ENCODE measurements at places on chromosomes 1 and 21. TPM values are rescaled to one million over a fixed set of nuclear protein-coding genes. Genes with fewer than 3 reads are reported as not detected.

- DNase-seq, result no peak
Measured at GRCh38 chr1:53470584-53470983, 11.4 kb downstream of the DMRTB1 start.

DNA sequence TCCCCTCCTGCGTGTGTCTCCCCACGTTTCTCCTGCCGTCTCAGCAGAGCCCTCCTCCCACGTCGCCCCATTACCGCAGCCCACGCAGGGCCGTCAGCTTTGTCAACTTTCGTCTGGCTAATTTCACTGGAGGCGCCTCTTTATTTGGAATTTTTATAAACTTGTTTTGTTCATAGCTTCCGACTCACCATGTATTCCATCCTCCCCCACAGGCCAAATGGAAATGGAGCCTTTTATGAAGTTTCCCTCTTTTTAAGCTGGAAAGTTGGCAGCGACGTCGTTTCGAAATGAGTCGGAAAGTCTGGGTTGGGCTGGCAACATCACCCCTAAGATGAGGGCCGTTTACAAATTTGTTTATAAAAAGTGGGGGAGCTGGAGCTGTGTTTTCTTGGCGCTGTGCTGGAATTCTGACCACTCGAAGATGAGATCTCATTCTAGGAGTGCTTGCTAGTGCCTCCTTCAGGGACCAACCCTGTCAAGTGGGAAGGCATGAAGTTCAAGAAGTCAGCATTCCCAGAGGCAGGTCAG, 23.7 kb upstream of the SLC45A1 start:
- no peak for DNase-seq

GRCh38 chr1:78758506-78758905, 108.9 kb downstream of the IFI44 start:
- DNase-seq, result no peak

DNA sequence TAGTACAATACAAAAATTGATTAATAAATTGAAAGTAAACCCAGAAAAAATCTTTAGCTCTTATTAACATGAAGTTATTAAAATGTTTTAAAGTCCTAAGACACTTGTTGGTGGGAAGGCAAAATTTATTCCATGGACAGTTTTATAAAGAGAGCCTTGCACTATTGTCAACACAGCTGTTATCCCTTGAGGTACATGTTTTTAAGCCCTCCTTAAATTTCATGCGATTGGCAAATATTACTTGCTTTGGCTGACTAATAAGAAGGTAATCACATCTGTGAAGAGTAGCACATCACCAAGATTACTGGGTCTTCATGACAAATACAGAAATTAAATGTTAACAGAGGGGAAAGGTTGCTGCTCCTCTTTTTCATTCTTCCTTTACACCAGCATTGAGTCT, 611.1 kb downstream of the BRINP3 start:
- DNase-seq, result no peak

- no peak for DNase-seq
Measured at GRCh38 chr1:185526344-185527307, 207.6 kb upstream of the HMCN1 start.

GRCh38 chr1:6962996-6963911, 178.0 kb downstream of the CAMTA1 start:
- peak; percentile 42 for DNase-seq

GRCh38 chr1:218880484-218881060, 293.1 kb upstream of the LYPLAL1 start:
- DNase-seq, result no peak

- no peak for DNase-seq
Measured at GRCh38 chr21:17402937-17403336, 109.9 kb upstream of the CXADR start.

- DNase-seq, result peak; percentile 22
Measured at GRCh38 chr21:46598581-46599572, 6.0 kb downstream of the S100B start.

GRCh38 chr21:43287795-43288755, 119.3 kb downstream of the CRYAA start:
- DNase-seq, result peak; percentile 52

HES2 gene
- total RNA-seq, result 0.09 TPM

IRF6 gene
- total RNA-seq, result 104 TPM

ANGPTL3 gene
- total RNA-seq, result 0.06 TPM

EDN2 gene
- total RNA-seq, result 0.83 TPM

Measured in mucosa of gallbladder (tissue), 1 donor.